Right atrium auricular region (tissue), 2 donors: ENCODE measurements at places on chromosomes 4 and X. TPM values are rescaled to one million over a fixed set of nuclear protein-coding genes. Genes with fewer than 3 reads are reported as not detected.
A peak's percentile ranks its signal among the peaks of the same experiment; 100 is the strongest.

- no peaks in the 10 kb centered on the region for H3K27me3 ChIP-seq
- DNase-seq: no peak
- no peak overlapping the region for H3K27ac ChIP-seq
- H3K36me3 ChIP-seq: no peaks in the 10 kb centered on the region
These were observed 27.4 kb downstream of the RNF212 start for GRCh38 chr4:1086011-1086410.

DNA sequence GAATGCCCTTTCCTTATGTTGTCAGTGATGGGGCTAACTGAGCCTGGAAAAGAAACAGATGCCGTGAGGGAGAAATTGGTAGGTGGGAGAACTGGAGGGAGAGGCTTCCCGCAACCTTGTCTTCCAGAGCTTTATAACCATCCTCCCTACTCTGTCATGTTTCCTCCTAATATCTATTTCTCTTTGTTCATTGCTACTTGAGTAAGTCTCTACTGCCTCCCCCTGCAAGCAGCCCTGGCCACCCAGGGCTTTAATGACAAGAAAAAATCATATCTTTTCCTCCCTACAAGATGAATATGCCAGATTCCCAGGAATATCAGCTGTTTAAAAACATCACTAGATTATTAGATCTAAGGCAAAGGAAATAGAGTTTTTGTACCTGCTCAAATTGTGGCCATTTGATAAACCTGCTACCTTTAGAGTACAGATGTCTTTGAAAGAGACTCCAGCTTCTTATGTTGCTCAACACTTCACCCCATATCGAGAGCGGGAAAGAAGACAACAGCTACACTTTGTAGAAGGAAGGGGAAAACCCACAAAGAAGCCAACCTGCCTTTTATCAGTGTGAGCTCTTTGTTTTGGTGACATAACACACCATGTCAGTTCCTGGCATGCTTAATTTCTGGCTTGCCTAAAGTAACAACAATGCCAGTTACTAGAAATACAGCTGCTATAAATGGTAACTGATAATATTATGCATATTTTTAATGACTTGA, 186.6 kb upstream of the LEF1 start:
- H3K4me3 ChIP-seq: no peak overlapping the region
- DNase-seq: no peak
- no peaks in the 10 kb centered on the region for H3K4me1 ChIP-seq
- H3K27me3 ChIP-seq: no peaks in the 10 kb centered on the region
- no peaks in the 10 kb centered on the region for H3K36me3 ChIP-seq

DNA sequence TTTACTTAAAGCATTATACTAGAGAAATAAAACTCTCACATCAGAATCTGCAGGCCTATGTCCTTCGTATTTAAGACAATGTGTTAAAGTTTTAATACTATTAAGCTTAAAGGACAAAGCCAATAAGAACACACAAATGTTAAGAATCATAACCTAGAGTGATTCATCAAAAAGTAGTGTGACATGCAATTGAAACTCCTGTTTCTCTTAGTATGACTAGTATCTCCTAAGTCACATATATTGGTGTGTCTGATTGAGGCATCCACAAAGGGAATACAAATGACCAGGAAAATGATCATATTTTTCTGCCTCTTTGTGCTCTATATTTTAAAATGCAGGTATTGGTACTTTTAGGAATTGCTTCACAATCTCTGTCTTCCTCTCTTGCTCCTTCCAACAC, 23.8 kb downstream of the GPRASP3 start:
- no peaks in the 10 kb centered on the region for H3K4me1 ChIP-seq
- no peaks in the 10 kb centered on the region for H3K36me3 ChIP-seq
- H3K27ac ChIP-seq: no peak overlapping the region
- no peak overlapping the region for H3K4me3 ChIP-seq
- no peak for DNase-seq

GRCh38 chrX:153828723-153829548, 1.4 kb downstream of the PDZD4 start:
- peaks cover 11% of the 10 kb centered on the region for H3K27me3 ChIP-seq
- no peak overlapping the region for H3K27ac ChIP-seq
- no peaks in the 10 kb centered on the region for H3K4me1 ChIP-seq
- DNase-seq: no peak
- peak overlapping the region; percentile 25 for H3K4me3 ChIP-seq

DNA sequence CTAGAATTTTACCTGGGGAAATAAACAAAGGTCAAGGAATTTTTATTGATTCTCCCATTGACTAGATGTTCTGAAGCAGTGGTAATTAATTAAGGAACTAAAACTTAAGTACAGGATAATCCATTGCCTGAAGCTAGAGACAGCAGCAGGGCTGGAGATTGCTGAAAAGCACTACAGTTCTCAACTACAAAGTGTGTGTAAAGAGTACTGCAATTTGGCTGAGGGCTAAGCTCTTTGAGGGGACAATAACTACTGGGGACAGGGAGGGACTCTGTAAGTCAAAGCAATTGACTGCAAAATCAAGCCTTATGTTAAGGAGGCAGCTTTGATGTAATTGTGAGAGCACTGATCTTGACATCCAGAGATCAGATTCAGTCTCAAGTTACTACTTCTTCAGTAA, 260.4 kb downstream of the GALNTL6 start:
- no peak for DNase-seq
- no peaks in the 10 kb centered on the region for H3K27me3 ChIP-seq
- H3K4me1 ChIP-seq: no peaks in the 10 kb centered on the region
- no peaks in the 10 kb centered on the region for H3K36me3 ChIP-seq
- no peak overlapping the region for H3K4me3 ChIP-seq

DNA sequence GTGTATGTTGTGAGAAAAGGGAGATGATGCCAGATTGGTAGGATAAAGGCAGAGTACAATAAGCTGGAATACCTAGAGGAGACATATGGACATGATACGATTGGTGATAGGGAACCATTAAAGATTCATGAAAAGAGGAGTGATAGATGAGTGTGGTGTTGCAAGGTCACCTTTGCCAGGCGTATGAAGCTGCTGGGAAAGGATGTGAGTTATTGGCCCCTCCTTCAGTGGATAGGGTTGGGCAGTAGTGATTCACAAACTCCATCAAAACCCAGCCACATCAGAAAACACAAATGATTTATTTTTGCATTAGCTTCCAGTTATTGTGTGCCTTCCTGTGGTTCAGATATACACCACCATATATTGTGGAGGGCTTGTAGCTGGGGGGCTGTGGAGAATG, 34.3 kb downstream of the TMEM164 start:
- H3K4me1 ChIP-seq: no peaks in the 10 kb centered on the region
- no peaks in the 10 kb centered on the region for H3K27me3 ChIP-seq
- no peaks in the 10 kb centered on the region for H3K36me3 ChIP-seq
- DNase-seq: no peak

- H3K4me1 ChIP-seq: no peaks in the 10 kb centered on the region
- no peak overlapping the region for H3K4me3 ChIP-seq
- H3K27me3 ChIP-seq: no peaks in the 10 kb centered on the region
- no peaks in the 10 kb centered on the region for H3K36me3 ChIP-seq
- H3K27ac ChIP-seq: no peak overlapping the region
These were observed 14.6 kb upstream of the DCTD start for GRCh38 chr4:182931691-182932345.

DNA sequence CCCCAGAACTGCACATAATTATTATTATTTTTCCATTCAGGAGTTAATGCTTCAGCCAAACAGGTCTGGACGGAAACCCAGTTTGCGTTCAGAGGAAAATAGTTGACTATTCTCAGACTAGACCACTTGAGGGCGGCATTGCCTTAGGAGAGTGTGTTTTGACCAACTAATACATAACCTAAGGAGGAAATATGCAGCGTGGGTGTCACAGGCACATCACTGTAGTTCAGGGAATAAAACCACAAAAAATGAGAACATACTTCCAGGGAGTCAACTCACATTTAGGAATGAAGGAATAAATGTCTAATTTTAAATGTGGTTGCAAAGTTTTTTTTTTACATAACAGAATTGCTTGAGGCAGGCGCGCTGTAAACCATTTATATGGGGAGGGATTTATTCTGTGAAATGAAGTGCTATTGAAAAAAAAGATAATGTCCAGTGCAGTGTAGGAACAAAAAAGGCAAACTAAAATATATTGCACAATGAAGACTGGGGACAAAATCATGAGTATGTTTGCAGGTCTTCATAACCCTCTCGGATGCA, 93.3 kb downstream of the SYNPO2 start:
- peak; percentile 79 for DNase-seq
- peak overlapping the region; percentile 56 for H3K27ac ChIP-seq
- H3K36me3 ChIP-seq: no peaks in the 10 kb centered on the region
- no peaks in the 10 kb centered on the region for H3K27me3 ChIP-seq

GRCh38 chrX:67555578-67556203, 11.9 kb downstream of the AR start:
- no peaks in the 10 kb centered on the region for H3K4me1 ChIP-seq
- H3K27me3 ChIP-seq: no peaks in the 10 kb centered on the region
- H3K4me3 ChIP-seq: no peak overlapping the region
- DNase-seq: no peak
- no peak overlapping the region for H3K27ac ChIP-seq
- no peaks in the 10 kb centered on the region for H3K36me3 ChIP-seq

DNA sequence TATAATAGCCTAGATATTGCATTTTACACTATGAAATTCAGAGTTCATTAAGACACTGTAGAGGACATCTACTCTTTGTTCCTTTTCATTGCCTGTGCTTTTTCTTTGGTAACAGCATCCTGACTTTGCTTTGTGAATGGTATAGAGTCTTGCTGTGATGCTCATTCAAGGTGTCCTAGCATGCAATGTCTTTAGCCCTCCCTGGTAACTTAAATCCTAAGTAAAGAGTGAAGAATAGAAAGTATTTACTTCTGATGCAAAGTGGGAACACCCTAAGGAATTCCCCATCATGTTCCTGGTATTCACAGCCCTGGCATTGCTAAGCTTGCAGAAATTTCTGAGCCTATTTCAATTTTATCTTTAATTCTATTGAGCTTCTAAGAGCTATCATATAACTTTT, 400.1 kb downstream of the FAT4 start:
- H3K27ac ChIP-seq: no peak overlapping the region
- no peaks in the 10 kb centered on the region for H3K4me1 ChIP-seq
- no peak for DNase-seq
- no peak overlapping the region for H3K4me3 ChIP-seq
- H3K36me3 ChIP-seq: no peaks in the 10 kb centered on the region

GRCh38 chr4:136392576-136392975, 1139.7 kb downstream of the PCDH18 start:
- H3K4me3 ChIP-seq: no peak overlapping the region
- no peak overlapping the region for H3K27ac ChIP-seq
- no peaks in the 10 kb centered on the region for H3K27me3 ChIP-seq
- no peaks in the 10 kb centered on the region for H3K36me3 ChIP-seq
- H3K4me1 ChIP-seq: no peaks in the 10 kb centered on the region
- no peak for DNase-seq

- no peak overlapping the region for H3K27ac ChIP-seq
- H3K4me1 ChIP-seq: no peaks in the 10 kb centered on the region
- no peak overlapping the region for H3K4me3 ChIP-seq
These were observed 10.2 kb downstream of the SH3TC1 start for GRCh38 chr4:8209181-8209874.

DNA sequence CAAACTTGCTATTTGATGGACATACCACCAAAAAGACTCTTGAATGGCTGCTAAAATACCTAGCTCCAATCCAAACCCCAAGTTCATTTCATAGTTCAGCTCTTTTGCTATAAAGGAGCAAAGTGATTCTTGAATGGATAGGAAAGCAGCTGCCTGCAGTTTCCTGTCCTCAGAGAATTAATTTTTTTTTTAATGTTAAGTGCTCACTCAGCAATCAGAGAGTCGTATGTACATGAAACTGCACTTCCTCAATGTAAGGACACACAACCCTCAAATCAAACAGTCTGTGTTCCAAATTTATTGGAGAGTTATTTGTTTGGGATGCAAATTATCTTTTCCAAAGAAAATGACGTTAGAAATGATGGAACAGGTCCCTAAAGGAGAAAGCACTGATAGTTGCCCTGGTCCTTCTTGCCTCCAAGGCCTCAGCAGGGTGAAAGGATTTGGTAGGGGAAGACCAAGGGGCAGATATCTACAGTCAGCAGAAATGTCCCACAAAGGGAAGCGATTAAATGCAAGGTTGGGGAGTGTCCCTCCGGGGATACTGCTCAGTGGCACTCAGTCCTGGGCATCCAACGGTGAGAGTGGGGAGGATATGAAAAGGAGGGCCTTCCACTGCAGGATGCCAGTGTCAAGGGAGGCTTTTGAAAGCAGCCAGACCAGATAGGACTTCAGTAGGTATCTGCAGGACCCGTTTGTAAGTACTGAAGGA, 67.2 kb upstream of the RASGEF1B start:
- H3K4me3 ChIP-seq: no peak overlapping the region
- no peaks in the 10 kb centered on the region for H3K36me3 ChIP-seq
- H3K27ac ChIP-seq: no peak overlapping the region
- no peak for DNase-seq

GRCh38 chrX:102835504-102836146, 101.4 kb upstream of the RAB40AL start:
- DNase-seq: no peak
- H3K4me1 ChIP-seq: no peaks in the 10 kb centered on the region
- no peaks in the 10 kb centered on the region for H3K27me3 ChIP-seq
- H3K4me3 ChIP-seq: no peak overlapping the region
- H3K27ac ChIP-seq: no peak overlapping the region
- no peaks in the 10 kb centered on the region for H3K36me3 ChIP-seq

GRCh38 chr4:174752026-174752425, 77.0 kb downstream of the GLRA3 start:
- no peak for DNase-seq
- no peaks in the 10 kb centered on the region for H3K4me1 ChIP-seq
- H3K27ac ChIP-seq: no peak overlapping the region
- H3K27me3 ChIP-seq: no peaks in the 10 kb centered on the region

GRCh38 chrX:110135618-110136017, 132.7 kb downstream of the TMEM164 start:
- no peaks in the 10 kb centered on the region for H3K27me3 ChIP-seq
- H3K4me1 ChIP-seq: no peaks in the 10 kb centered on the region
- no peak for DNase-seq
- H3K4me3 ChIP-seq: no peak overlapping the region
- no peak overlapping the region for H3K27ac ChIP-seq

- no peaks in the 10 kb centered on the region for H3K27me3 ChIP-seq
- peak; percentile 61 for DNase-seq
- no peak overlapping the region for H3K27ac ChIP-seq
- H3K36me3 ChIP-seq: no peaks in the 10 kb centered on the region
These were observed 2.7 kb upstream of the TIMP1 start for GRCh38 chrX:47579537-47579936.

UGT2A2 gene
- total RNA-seq: not detected

MBNL3 gene
- total RNA-seq: 140 TPM

S100P gene
- total RNA-seq: 0.35 TPM

ATP8A1 gene
- 12.5 TPM for total RNA-seq

BGN gene
- 206 TPM for total RNA-seq

ANKRD50 gene
- 11.7 TPM for total RNA-seq

PPP2R2C gene
- 4.6 TPM for total RNA-seq

FABP2 gene
- total RNA-seq: not detected

RASL11B gene
- 10.9 TPM for total RNA-seq

PFKFB1 gene
- total RNA-seq: not detected
